CD4-positive, alpha-beta T cell treated with Interferon gamma for 1 hour (primary cell): ENCODE measurements at places on chromosomes 6 and 20.

- DNase-seq, result no peak
These were observed 64.5 kb downstream of the PHACTR2 start for GRCh38 chr6:143742070-143742954.

GRCh38 chr20:52722926-52723688, 249.1 kb upstream of the TSHZ2 start:
- no peak for DNase-seq

GRCh38 chr20:55252521-55252920, 752.8 kb downstream of the CBLN4 start:
- DNase-seq, result no peak

DNA sequence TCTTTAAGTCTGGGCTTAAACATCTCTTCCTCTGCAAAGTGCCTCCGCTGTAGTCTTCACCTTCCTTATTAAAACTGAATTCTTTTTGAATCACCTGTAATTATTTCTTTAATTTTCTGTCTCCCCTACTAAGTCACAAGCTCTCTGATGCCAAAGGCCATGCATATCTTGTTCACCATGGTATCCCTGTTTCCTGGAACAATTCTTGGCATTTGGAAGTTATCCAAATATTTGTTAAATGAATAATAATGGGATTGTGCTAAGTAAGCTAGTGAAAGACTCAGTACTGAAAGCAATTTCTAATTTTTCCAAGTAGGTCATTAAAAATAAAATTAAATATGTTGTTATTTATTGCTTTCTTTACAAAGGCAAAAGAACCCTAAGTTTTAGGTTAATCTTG, 12.2 kb downstream of the SNAP91 start:
- no peak for DNase-seq

DNA sequence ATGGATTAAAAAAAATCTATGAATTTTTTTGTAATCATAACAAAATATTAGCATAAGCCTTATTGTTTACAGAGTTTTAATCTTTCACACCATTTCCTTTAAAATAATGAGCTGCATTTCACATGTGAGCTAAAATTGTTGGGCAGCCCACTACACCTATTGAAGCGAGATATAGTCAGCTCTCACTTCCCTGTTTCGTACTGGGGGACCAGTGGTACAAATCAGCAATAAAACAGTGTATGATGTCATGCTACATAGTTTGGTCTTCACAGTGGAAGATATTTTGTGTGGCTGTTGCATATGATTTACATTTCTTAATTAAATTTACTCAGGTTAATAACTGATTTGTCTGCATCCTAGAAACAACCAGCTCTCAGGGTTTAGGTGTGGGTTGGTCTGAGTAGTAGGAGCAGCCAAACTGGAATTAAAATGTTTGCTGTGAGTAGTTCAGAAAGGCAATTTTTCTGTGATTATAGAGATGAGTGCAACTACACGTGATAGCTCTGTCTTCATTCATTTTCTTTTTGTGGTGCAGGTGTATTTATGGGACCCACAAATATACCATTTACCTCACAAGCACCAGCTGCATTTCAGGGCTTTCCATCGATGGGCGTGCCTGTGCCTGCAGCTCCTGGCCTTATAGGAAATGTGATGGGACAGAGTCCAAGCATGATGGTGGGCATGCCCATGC, 99.3 kb downstream of the B3GAT2 start:
- no peak for DNase-seq

GRCh38 chr6:21816231-21816630, 222.7 kb downstream of the SOX4 start:
- no peak for DNase-seq

DNA sequence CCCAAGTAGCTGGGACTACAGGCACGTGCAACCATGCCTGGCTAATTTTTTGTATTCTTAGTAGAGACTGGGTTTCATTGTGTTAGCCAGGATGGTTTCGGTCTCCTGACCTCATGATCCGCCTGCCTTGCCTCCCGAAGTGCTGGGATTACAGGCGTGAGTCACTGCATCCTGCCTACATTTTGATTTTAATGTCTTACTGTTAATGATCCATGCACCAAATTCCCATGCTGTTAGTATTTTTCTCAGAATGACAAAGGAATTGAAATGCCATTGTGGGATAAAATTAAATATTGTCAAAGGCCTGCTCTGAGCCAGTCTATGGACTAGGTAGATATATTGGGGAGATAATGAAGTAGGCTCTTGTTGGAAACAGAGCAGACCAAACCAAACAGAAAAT, 28.2 kb downstream of the CBFA2T2 start:
- no peak for DNase-seq

GRCh38 chr6:139308936-139309603, 17.3 kb upstream of the TXLNB start:
- no peak for DNase-seq

- peak; percentile 53 for DNase-seq
These were observed 8.8 kb upstream of the CEP85L start for GRCh38 chr6:118660218-118660569.

GRCh38 chr6:169561665-169562064, 140.2 kb downstream of the WDR27 start:
- DNase-seq, result no peak

- no peak for DNase-seq
These were observed 56.8 kb downstream of the UTRN start for GRCh38 chr6:144341831-144342527.

GRCh38 chr6:77019081-77019480, 444.2 kb downstream of the HTR1B start:
- no peak for DNase-seq

- DNase-seq, result no peak
These were observed 683.8 kb downstream of the DOK5 start for GRCh38 chr20:55159230-55159629.
